Astrocyte (in vitro differentiated cells and primary cell): ENCODE measurements at places on chromosomes 12 and 14.

- DNase-seq: no peak
Measured at GRCh38 chr14:68285421-68286179, 466.0 kb downstream of the RAD51B start.

DNA sequence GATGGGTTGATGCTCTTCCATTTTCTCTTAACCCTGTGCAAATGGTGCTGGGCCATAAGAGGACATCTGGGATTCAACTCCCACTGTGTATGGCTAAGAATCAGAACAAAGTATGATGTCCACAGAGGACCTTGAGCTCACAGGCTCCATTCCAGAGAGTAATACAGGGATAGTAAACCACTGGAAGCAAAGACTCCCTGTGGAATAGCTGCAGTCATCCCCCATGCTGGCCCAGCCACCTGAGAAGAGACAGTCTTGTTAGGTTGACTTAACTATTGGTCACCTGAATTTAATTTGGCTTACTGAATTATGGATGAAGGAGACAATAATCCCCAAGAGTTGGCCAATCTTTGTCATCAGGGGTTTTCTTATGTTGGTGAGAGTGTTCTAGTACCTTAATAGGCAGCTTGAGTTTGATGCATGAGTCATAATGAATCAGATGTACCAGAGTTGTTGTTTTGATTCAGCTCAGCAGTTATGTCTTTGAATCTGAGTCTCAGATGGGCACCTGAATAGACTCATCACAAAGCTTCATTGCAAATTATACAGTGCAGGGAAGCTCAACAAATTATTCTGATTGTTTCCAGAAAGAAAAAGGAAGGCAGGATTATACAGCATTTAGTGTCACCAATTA is 122.7 kb downstream of the SSPN start:
- peak; percentile 80 for DNase-seq

DNA sequence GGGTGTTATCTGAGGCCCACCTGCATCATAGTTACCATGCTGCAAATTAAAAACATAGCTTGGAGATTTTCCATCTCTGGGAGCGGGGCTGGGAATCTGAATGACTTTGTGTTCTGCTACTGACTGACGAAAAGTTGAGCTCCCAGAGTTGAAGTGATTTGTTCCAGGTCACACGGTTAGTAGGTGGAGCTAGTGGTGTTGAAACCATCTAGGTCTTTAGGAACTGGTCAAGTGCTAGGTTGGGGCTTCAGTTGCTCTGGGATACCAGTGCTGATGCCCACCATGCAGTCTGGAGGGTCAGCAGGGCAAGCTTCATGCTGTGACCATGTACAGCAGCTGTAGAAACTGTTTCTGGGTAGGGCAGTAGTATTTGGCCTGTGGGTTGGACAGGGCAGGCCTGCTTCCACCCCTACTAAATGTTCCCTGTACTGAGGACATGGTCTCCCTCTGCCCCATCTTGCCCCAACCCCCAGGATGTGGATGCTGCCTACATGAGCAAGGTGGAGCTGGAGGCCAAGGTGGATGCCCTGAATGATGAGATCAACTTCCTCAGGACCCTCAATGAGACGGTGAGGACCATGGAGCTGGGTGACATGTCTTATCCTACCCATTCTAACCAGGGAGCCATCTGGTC is 5.3 kb downstream of the KRT7 start:
- DNase-seq: no peak

DNA sequence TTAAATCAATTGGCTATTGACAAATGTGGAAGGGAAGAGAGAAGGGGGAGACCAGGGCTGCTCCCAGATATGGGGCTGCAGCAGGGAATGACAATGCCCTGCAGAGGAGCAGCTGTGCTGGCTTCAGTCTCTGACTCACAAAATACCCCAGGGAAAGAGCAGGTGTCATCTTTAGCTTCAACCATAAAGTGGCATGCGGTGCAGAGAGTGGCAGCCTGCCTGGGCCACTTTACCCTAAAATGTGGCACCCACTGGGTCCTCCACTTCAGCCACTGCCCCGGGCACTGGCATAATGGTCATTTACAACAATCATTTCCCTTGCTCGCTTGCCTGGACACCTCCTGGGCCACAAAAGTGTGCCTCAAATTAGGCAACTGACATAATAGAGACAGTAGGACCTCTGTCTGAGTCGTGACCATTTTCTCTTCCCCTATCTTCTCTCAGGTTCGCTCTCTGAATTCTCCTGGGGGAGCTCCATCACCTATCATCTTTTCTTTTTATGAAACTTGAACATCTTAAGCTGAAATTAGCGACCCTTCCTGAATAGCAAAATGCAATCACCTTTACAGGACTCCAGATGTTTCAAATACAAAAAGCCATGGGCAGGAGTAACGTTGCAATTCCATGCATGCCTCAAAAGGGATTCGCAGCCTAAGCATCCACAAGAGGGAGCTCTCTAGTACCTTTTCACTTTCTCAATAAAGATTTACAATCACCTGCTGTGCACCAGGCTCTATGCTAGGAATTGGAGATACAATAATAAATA is 179.9 kb upstream of the ATF7IP start:
- DNase-seq: peak; percentile 6

DNA sequence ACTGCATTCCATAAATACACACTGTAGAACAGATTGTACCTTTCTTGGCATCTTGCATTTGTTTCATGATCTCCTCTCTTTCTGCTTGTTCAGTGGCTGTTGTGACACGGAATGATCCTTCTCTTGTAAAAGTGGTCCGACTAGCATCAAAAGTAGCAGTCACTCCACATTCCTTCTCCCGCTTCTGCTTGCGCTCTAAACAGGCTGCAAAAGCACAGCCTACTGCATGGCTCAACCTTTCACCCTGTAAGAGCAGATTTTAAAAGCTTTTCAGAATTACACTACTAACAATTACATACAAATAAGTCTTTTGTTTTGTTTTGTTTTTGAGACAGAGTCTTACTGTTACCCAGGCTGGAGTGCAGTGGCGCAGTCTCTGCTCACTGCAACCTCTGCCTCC is 49.8 kb downstream of the PAPLN start:
- no peak for DNase-seq

DNA sequence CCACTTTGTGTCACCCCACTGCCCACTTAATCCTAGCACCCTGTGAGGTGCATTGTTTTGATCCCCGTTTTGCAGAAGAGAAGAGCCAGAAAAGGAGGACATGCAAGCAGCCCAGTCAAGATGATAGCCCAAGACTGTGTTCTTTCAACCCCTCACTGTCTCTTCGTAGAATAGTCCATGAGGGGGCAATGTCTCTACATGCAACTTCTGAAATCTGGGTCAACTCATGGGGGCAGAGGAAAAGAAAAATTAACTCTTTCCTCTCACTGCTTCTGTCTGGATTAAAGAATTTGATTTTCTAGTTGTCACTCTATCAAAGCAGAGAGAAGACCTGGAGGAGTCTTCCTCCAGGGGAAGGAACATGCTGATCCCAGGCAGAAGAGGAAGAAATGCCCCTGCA is 229.6 kb upstream of the NOS1 start:
- no peak for DNase-seq
